ENCODE measurements at places on chromosomes 4 and X. TPM values are rescaled to one million over a fixed set of nuclear protein-coding genes. Genes with fewer than 3 reads are reported as not detected.

- DNase-seq: no peak
Observed at GRCh38 chrX:71396576-71396975, 30.4 kb downstream of the TAF1 start.

DNA sequence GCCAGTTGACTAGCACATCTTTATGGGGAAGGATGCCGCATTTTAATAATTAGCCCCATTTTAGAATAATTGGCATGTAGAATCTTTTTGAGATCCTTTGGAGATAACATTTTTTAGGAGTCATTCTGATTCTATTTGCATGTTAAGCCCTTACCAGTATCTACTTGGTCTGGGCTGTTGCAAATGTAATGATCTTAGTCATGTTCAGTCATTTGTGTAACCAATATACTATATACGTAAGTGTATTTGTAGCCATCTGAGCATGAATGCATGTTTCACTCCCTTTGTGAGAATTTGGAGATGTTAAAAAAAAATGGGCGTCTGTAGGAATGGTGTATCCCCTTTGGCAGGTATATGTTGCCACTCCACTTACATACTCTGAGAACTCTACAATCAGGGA is 119.1 kb downstream of the TEX13A start:
- no peak for DNase-seq

DNA sequence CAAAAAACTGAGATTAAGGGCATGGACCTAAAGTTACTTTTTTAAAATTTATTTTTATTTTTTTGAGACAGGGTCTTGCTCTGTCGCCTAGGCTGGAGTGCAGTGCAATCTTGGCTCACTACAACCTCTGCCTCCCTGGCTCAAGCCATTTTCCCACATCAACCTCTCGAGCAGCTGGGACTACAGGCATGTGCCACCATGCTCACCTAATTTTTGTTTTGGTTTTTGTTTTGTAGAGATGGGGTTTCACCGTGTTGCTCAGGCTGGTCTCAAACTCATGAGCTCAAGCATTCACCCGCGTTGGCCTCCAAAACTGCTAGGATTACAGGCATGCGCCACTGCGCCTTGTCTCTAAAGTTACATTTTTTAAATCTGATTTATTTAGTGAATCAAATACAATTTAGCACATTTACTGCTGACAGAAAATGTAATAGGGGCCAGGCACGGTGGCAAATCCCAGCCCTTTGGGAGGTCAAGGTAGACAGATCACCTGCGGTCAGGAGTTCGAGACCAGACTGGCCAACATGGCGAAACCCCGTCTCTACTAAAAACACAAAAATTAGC is 38.3 kb downstream of the GUCY1A1 start:
- no peak for DNase-seq

- peak; percentile 79 for DNase-seq
Observed at GRCh38 chr4:94827481-94828110, 69.8 kb downstream of the BMPR1B start.

GRCh38 chrX:134886002-134886596 is 104.7 kb upstream of the SMIM10 start:
- no peak for DNase-seq

GRCh38 chrX:71622576-71623450 is 4.5 kb upstream of the CXCR3 start:
- no peak for DNase-seq

- DNase-seq: peak; percentile 97
Observed at GRCh38 chr4:54082168-54082567, 17.8 kb upstream of the CHIC2 start.

GRCh38 chrX:116342903-116343302 is 93.5 kb upstream of the SLC6A14 start:
- DNase-seq: no peak

GRCh38 chr4:167185465-167185864 is 48.8 kb downstream of the SPOCK3 start:
- no peak for DNase-seq

SLC25A53 gene
- 5.2 TPM for total RNA-seq

CABS1 gene
- total RNA-seq: not detected

KDR gene
- 1.4 TPM for total RNA-seq

PLXNB3 gene
- total RNA-seq: 7.4 TPM

GIMD1 gene
- total RNA-seq: not detected

XKRX gene
- total RNA-seq: not detected

TMPRSS11B gene
- not detected for total RNA-seq
